ENCODE measurements at places on chromosomes 1 and 21. TPM values are rescaled to one million over a fixed set of nuclear protein-coding genes. Genes with fewer than 3 reads are reported as not detected.

The CXADR gene
- total RNA-seq: 21.7 TPM

The C1QA gene
- total RNA-seq: not detected

The CRP gene
- total RNA-seq: not detected

The LCE2B gene
- total RNA-seq: not detected

The S100B gene
- not detected for total RNA-seq

The LCE1D gene
- not detected for total RNA-seq

DNA sequence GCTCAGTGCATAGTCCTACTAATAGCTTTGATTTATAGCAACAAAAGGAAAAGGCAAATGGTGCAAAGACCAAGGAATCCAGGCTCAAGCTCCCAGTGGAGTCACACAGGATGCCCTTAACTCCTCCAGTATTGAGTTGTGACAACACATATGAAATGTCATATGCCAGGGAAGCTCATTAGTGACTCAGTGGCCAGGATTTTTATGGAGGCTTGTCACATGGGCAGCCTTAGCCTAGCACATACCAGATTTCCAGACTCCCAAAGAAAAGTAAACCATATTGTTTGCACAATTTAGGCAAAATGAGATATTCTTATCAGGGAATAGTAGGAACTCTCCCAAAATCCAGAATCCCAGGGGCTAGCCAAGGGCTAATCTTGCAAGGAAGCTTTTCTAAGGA is 129.2 kb downstream of the MAGI3 start:
- no peaks in the 10 kb centered on the region for H3K36me3 ChIP-seq
- peaks cover 16% of the 10 kb centered on the region for H3K4me1 ChIP-seq
- DNase-seq: no peak
- H3K4me3 ChIP-seq: no peak overlapping the region
- no peaks in the 10 kb centered on the region for H3K27me3 ChIP-seq
- H3K27ac ChIP-seq: no peak overlapping the region

DNA sequence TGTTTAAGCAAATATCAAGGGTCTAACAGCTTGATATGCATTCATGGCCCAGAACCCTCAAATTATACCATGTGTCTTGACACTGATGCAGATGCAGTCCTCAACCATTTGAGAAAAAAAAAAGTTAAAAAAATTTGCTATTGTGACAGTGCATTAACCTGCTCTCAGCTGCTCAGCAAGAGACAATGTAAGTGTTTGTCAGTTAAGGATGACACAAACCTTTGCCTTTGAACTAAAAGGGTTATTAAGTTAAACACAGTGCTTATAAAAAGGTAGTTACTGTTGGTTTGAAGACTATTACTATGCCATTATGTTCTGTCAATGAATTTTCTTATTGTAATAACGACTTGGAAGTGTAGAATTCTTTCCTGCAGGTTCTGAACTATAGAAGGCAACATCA is 655.6 kb upstream of the NEGR1 start:
- DNase-seq: no peak
- H3K4me1 ChIP-seq: no peaks in the 10 kb centered on the region
- H3K27me3 ChIP-seq: no peaks in the 10 kb centered on the region
- H3K36me3 ChIP-seq: no peaks in the 10 kb centered on the region
- H3K4me3 ChIP-seq: no peak overlapping the region

Data from PC-9 (cell line).